ENCODE measurements at places on chromosomes 16 and 17.

DNA sequence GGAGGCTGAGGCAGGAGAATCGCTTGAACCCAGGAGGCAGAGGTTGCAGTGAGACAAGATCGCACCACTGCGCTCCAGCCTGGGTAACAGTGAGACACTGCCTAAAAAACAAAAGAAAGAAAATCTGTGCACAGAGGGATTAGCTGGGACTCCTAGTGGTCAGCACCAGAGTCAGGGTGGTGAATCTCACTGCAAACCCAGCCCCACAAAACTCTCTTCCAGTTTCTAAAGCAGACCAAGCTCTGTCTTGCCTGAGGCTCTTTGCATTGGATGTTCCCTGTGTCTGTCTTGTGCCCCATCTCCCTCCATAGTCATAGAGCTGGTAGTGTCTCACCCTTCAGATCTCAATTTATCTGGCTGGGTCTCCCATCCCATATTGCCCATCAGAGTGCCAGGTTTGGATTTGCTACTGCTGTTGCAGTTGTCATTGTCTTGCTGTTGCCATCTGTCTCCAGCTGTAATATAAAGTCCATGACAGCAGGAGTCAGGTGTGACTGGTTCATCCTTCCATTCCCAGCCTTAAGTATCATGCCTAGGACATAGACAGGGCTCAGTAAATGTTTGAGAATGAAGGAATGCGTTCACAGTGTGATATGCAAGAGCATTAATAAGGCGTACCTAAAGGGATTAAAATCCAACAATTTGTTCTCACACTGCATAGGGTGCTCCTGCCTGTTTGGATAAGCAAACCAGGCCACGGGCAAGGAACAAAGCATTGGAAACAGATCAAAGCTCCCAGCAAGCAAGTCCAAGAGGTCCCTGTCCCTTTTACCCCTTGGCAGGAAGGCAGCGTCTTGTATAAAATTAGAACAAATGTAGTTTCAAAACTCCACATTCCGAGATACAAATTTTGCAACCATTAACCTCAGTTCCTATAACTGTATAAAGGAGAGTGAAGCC lies 614.6 kb upstream of the CDH5 start:
- no peak for DNase-seq

DNA sequence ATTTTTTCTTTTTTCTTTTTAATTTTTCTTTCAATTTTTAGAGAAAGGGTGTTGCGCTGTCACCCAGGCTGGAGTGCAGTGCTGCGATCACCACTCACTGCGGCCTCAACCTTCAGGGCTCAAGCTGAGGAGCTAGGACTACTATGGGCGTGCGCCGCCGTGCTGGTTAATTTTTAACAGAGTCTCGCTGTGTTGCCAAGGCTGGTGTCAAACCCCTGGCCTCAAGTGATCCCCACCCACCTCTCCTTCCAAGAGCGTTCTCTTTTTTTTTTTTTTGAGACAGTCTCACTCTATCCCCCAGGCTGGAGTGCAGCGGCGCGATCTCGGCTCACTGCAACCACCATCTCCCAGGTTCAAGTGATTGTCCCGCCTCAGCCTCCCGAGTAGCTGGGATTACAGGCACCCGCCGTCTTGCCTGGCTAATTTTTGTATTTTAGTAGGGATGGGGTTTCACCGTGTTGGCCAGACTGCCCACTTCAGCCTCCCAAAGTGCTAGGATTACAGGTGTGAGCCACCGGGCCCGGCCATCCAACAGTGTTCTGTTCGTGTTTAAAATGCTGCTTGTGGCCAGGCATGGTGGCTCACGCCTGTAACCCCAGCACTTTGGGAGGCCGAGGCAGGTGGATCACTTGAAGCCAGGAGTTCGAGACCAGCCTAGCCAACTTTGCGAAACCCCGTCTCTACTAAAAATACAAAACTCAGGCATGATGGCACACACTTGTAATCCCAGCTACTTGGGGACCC lies 14.5 kb upstream of the RPL13 start:
- no peak for DNase-seq

DNA sequence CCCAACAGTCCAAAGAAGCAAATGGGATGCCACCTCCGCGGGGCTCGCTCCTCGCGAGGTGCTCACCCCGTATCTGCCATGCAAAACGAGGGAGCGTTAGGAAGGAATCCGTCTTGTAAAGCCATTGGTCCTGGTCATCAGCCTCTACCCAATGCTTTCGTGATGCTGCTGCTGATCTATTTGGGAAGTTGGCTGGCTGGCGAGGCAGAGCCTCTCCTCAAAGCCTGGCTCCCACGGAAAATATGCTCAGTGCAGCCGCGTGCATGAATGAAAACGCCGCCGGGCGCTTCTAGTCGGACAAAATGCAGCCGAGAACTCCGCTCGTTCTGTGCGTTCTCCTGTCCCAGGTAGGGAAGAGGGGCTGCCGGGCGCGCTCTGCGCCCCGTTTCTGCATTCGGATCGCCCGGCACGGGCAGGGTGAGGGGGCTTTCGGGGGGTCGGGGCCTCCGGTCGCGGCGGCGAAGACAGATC lies at the start of gene CDH13:
CDH13 (plus strand) TSS at position 179 of the 471 bp plus-strand sequence.
- peak; percentile 11 for DNase-seq

GRCh38 chr17:39238311-39238972 lies 12.7 kb upstream of the STAC2 start:
- peak; percentile 46 for DNase-seq

- DNase-seq: no peak
Measured at GRCh38 chr17:59893676-59894100, 767 bp downstream of the RPS6KB1 start.

Measured in T1000 (cell line).